ENCODE measurements at places on chromosomes 12 and 14.

DNA sequence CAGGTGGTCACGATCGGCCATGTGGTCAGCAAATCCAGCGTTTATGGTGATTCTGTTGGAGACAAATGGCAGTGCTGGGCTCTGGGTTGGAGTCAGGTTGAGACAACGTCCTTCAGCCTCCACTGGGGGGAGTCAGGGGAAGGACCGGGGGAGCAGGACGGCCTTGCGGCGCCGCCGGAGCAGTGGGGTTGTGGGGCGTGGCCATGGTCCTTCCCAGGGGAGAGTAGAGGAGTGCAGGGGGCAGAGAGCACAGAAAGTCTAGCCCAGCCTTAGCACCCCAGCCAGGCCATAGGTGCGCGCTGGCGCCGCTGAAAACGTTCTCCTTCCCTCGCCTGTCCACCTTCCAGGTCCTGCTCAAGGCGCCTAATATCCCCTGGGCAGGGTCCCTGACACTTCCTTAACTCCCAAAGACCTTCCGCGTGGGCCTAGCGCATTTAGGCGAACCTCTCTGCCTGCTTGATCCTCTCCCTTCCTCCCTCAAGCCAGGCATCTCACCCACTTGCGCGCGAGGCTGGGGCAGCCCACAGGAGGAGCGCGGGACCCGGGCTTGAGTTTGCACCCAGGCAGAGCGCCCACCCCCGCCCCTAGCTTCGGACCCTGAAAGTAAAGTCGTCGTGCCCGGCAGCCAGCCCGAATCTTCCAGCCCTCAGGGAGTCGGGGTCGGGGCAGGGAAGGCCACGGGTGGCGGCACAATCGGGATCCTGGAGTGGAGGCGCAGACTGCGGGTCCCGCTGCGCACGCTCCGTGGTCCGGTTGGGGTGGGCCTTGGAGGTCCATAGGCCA is 3.1 kb upstream of the KIF26A start:
- no peak for DNase-seq

- peak; percentile 75 for DNase-seq
Observed at GRCh38 chr14:104393898-104394381, 185.6 kb upstream of the C14orf180 start.

DNA sequence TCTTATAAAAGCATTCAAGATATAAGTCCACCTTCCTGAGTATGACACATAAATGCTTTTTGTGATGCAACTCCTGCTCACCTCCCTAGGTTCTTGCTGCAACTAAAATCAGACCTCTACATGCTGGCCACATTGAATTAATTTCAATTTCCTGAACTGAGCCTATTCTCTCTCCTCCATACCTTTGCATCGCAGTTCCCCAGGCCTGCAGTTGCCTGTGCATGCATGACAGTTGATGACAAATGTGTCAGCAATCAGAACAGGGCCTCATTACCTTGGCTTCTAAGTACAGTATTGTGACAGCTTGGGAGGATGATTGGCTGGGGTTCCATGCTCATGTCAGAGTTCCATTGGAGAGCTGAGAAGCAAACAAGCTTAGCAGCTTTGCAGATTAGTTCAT is 3.9 kb upstream of the TM7SF3 start:
- no peak for DNase-seq

GRCh38 chr14:77302926-77303325 is 17.8 kb downstream of the POMT2 start:
- no peak for DNase-seq

DNA sequence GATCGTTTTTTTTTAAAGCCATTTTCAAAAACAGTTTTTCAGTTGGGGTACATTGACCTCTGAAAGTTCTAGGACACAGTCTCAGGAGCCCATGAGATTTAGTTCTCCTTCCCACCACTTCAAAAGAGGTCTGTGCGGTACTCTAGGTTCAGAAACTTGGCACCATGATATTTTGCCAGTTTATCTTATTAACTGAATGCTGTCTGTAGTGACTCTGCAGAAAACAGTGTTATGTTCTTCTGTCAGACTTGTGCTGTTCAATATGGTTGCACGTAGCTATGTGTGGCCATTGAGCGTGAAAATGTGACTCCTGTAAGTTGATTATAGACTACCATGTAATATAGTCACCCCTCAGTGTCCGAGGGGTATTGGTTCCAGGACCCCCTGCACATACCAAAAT is 35.9 kb downstream of the CRADD start:
- no peak for DNase-seq

GRCh38 chr12:95988506-95989275 is 7.5 kb downstream of the HAL start:
- no peak for DNase-seq

DNA sequence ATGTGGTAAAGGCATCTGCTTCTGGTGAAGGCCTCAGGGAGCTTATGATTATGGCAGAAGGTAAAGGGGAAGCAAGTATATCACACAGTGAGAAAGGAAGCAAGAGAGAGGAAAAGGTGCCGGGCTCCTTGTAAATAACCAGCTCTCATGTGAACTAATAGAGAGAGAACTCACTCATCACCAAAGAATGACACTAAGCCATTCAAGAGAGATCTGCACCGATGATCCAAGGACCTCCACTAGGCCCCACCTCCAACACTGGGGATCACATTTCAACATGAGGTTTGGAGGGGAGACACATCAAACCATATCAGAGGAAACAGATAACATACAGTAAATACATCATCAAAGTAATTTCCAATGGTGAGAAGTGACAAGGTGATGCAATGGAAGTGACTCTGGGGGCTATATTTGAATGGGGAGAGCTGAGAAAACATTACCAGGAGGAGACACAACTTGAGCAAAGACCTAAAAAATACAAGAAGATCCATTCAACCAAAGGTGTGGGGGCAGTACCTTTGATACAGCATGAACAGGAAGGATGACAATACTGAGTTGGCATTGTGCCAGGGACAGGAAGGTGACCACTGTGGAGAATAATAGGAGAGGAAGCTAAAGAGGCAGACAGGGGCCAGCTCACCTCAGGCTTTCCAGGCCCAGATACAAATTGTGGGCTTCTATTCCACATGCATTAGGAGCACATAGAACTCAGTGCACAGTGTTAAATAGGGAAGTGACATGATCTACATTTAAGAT is 134.4 kb upstream of the GRIP1 start:
- DNase-seq, result no peak

GRCh38 chr14:61358554-61359226 is 37.3 kb downstream of the PRKCH start:
- DNase-seq, result no peak

DNA sequence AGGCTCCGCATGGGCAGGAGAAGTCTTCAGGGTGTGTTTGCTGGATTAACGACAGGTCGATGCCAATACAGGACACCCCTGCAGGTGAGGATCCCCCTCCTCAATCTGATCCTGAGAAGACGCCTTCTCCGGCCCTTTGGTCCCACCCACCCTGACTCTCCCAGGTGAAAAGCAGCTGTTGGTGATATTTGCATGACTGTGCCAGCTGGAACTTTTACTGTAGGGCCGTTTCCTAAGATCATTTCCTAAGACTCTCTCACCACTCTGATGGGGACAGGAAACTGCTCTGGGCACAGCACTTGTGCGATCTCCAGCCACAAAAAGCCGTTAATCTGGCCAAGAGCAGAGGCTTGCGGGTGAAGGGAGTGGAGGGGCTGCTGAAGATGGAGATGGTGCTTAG is 16.8 kb upstream of the EIF5 start:
- no peak for DNase-seq

DNA sequence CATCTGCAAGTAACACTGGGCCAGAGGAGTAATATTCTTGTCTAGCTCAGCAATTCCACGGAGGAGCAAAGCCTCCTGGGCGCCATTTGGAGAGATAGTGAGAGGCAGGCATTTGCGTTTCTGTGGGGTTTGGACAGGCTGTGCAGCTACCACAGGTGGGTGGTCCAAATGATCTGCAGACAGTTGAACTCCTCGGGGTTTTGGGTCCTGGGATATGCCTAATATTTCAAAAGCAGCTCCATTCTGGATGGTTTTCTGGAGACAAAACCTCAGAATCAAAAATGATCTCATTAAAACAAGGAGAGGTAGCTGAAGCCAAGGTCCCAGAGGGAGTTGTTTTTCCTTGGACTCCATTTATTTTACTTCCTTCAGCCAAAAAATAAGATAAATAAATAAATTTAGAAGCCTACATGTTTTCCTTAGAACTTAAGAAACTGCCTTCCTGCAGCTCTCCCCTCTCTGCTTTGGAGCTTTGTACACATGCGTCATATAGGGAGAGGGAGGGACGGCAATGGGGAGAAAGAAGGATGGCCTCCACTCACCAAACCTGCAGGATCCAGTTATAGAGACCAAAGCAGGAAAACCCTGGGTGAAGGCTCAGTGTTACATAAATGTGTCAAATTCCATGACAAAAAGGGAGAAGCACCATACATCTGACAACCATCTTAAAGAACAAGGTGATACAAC is 227.3 kb upstream of the DAAM1 start:
- DNase-seq, result no peak

- DNase-seq, result no peak
Observed at GRCh38 chr12:131611416-131612091, 99.3 kb upstream of the SFSWAP start.

- DNase-seq, result no peak
Observed at GRCh38 chr12:81518638-81519037, 240.5 kb downstream of the PPFIA2 start.

GRCh38 chr12:123498126-123498825 is 35.2 kb downstream of the RILPL1 start:
- DNase-seq, result no peak

GRCh38 chr12:69044887-69045286 is 111.9 kb upstream of the CPM start:
- DNase-seq, result no peak

- peak; percentile 16 for DNase-seq
Observed at GRCh38 chr14:21039585-21040369, 2.4 kb upstream of the RNASE7 start.

GRCh38 chr12:52667509-52667908 is 12.7 kb downstream of the KRT1 start:
- no peak for DNase-seq

All from activated CD4-positive, alpha-beta T cell treated with anti-CD3 and anti-CD28 coated beads, Interleukin-2, amount 50 U/mL, for 1 hour (primary cell).